ENCODE measurements at places on chromosomes 7 and 10.

DNA sequence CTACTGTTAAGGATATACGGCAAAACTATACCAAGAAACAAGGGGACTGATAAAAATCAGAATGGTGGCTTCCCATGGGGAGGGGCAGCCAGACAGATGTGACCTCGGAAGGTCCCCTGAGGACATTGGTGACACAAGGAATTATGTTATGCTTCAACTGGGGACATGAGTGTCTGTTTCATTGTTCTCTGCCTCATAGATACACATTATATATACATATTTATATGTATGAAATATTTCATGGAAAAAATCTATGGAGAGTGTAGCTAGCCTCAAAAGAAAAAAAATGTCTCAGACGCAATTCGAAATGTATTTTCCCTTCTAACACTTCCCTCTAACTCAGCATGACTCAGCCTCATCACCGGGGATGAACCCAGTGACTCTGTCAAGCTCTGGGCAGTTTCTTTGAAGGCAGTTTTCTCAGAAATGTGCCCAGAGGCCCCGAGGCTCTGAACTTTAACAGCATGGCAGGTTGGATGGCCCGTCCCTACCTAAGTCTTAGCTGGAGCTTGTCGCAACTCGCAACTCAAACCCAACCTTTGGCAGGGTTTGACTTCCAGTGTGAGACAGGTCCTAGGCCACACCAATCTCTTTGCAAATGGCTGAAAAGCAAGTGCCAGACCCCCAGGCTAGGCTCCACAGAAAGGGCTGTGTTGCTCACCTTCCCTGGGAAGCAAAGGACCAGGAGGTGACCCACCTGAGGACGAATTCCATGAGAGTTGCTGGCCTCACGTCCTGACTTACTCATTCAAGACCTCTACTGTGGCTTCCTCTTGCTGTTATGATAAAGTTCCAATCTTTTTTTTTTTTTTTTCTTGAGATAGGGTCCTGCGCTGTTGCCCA lies 86.9 kb downstream of the CARD11 start:
- no peak for ATAC-seq

DNA sequence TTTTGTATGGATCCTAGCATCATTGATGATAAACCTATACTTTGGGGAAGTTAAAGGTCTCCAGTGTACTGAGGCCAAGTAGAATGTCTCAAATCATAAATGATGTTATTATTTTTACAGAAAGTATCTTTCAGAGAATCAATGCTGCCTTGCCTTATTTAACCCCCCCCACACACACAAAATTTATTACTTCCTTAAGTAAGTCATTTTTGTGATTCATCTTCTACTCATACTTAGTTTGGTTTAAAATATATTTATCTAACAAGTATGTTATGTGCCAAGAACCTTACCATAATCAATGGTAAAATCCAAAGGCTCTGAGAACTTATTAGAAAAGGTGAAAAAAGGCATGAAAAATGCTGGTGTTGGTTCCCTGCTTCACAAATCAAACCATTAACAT lies 18.8 kb upstream of the CLDN12 start:
- peak; percentile 38 for ATAC-seq

DNA sequence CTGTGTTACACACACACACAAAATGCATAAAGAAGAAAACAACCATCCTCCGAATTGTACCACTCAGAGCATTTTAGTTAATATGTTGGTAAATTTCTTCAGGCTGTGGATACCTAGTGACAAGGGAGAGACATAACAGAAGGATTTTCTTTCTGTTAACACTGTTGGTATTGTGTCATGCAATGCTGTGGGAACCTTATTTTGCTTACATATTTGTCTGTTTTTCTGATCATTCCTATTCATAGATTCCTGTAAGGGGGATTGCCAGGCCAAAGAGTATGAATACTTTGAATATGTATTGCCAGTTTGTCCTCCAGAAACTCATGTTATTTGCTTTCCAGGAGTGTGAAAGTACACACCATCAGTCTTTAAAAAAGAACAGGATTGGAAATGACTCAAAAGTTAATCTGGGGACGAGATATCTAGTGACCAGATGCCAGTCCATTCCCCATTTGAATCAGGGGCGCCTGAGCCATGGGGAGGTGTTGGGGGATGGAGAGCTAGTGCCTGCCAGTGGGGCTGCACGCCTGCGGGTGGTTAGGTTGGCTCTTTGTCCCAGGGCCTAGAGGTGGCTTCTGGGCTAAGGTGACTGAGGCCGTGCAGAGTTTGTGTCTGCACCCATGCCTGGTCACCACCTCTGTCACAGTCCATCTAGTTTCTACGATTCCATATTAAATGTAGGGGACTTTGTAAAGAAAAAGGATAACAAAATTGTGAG lies 142.0 kb downstream of the PTPN20 start:
- no peak for ATAC-seq

GRCh38 chr7:122300211-122300932 lies 4.2 kb downstream of the FEZF1 start:
- ATAC-seq, result no peak

GRCh38 chr7:11969643-11970042 lies 137.6 kb upstream of the THSD7A start:
- no peak for ATAC-seq

DNA sequence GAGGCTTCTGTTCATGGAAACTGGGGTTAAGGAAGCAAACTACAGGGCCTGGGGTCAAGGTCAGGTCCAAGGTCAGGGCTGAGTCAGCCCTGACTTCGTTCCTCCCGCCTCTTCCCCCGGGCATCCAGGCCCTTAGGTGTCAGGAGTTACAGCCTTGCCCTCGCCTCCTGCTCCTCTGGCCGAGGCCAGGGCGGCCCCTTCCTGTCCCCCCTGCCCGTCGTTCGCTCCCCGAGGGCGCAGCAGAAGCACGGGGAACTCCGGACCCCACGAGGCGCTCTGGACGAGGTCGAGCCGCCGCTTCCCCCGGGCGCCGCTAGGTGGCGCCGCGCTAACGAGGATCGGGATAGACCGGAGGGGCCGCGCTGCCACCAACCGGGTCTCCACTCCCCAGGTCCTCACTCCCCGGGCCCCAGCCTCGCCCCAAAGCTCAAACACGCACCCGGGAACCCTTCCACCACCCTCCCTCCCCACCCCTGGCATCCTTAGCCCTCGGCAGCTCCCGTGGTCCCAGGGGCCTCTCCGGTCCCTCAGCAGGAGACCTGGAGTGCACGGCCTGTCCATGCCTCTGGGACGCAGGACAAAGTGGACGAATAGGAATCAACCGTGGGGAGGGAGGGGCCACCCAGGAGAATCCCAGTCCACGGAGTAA lies 59.2 kb upstream of the MYL10 start:
- ATAC-seq, result peak; percentile 98

DNA sequence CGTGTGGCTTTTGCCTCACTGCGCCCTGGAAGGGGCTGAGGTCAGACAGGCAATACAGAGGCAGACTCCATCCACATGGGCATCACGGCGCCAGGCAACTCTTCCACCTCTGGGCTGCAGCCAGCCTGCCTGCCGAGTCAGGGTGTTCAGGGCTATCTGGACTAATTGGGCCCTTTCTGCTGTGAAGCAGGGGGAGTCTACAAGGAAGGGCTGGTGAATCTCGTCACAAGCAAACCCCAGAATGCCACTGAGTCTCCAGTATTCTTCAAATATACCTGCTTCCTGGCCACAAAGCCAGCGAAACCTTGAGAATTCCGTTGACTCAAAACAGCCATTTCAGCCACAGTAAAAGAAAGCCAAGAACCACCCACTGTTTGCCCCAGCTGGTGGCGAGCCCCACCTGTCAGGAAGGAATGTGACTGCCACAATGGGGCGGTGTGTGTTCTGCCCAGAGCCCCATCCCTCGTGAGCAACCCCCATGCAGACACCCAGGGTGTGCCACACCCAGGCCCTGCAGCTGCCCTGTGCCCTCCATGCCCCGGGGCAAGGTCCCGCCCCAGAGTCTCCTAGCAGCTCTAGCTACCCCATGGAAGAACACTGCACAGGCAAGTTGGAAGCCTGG lies 117.3 kb downstream of the FAM53B start:
- ATAC-seq, result no peak

DNA sequence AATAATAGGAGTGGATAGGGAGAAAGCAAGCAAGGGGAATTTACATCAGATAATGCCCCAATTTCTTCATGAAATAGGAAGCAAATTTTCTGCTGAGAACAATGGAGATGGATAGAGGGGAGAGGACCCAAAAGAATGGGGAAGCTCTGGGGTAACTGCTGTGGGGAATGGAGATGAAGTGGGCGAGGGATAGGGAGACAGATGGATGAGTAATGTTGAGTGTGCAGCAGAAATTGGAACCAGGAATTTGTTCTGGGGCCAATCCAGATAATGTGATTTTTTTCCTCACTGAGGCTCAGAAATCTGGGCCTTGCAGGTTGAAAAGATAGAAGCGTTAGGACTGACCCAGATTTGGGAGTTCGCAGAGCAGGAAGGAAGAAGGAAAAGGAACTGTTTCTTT lies 24.5 kb upstream of the MRC1 start:
- ATAC-seq, result peak; percentile 41

GRCh38 chr7:93178213-93178612 lies 30.0 kb upstream of the SAMD9L start:
- ATAC-seq, result peak; percentile 73

GRCh38 chr10:9608602-9609001 lies 1409.1 kb upstream of the CELF2 start:
- no peak for ATAC-seq

- peak; percentile 83 for ATAC-seq
Observed at GRCh38 chr7:94375691-94376090, 19.0 kb upstream of the COL1A2 start.

GRCh38 chr10:105769248-105770184 lies 1128.4 kb downstream of the SORCS3 start:
- no peak for ATAC-seq

- no peak for ATAC-seq
Observed at GRCh38 chr7:33727315-33727714, 178.0 kb upstream of the BMPER start.

DNA sequence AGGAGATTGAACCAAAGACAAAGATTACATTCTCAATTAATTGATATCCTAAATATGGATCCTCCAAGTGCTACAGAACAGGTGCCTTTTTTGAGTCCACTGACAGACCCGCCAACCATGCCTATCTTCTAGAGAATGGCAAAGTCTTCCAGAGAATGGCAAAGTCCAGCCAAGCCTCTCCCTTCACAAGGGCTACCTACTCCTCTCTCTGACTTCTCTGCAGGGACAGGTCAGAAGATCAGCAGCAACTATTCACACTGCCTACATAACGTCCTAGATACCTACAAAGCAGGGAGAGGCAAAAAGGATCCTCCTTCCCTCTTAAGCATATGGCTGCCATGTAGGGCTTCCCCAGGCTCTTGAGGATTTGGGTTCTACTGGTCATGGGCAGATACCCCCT lies 12.4 kb downstream of the UBE2H start:
- no peak for ATAC-seq

DNA sequence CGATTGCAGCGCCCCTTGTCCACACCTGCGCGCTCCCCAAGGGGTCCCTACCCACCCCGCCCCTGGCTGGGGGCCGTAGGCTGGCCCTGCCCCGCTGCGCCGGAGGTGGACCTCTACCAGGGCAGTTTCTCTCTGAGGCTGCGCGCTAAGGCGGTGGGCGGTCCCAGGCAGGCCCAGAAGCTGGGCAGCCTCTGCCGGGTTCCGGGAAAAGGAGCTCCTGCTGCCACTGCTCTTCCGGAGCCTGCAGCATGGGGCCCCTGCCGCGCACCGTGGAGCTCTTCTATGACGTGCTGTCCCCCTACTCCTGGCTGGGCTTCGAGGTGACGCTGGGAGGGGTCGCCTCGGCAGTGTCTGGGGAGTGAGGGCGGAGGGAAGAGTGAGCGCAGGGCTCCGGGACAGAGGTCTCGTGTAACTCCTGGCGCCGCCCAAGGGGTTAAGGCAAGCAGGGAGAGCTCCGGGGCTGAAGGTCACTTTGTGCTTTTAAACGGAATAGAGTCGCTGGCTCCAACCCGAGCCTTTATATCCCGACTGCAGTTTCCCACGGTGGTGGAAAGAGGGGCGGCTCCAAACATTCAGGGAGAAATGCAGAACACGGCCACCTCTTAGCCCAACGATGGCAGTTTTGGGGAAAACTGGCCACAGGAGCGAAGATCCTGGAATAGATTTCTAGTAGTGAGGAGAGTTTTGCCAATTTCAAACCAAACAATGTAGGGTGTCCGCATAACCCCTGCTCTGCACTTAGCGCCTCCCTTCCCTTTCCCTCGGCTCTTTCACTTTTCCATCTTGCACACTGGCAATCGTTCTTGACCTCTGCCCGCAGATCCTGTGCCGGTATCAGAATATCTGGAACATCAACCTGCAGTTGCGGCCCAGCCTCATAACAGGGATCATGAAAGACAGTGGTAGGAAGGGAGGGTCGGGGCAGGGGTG lies at the start of gene GSTK1:
GSTK1 (plus strand) TSS at position 176 of the 930 bp plus-strand sequence; CDS start at position 249, 73 bp downstream.
- ATAC-seq, result peak; percentile 100

DNA sequence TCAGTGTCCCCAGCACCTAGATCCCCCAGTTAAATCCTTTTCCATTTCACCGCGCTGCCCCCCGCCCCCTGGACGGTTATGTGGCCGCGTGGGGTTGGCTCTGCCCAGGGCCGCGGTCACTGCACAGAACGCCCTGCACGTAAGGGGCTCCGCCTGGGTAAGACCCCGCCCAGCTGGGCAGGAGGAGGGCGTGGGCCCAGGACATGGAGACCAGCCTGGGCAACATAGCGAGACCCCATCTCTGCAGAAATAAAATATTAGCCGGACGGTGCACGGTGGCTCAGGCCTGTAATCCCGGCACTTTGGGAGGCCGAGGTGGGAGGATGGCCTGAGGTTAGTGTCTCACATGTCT lies 650 bp upstream of the ZFAND2A start:
- ATAC-seq, result peak; percentile 40

GRCh38 chr10:86439544-86439943 lies 72.9 kb upstream of the GRID1 start:
- ATAC-seq, result no peak

GRCh38 chr7:146804620-146805019 lies 688.0 kb downstream of the CNTNAP2 start:
- no peak for ATAC-seq

DNA sequence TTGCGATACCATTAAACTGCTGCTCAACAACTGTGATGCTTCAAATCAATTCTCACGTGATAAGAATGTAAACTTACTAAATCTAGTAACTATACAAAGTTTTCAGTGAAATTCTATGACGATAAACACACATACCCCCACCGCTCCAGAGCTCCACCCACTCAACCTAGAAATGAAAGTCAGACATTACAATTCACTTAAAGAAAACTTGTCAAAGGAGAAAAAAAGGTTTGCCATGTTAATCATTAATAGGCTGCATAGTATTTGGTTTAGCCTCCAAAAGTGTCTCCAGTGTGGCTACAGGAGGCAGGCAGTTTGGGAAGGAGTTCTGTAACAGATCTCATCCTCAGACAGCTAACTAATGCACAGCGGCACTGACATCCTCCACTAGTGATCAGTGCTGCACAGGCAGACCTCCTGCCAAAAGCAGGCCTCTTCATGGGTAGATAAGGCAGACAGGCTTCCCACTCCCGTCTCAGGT lies 3.1 kb downstream of the HERPUD2 start:
- ATAC-seq, result no peak

DNA sequence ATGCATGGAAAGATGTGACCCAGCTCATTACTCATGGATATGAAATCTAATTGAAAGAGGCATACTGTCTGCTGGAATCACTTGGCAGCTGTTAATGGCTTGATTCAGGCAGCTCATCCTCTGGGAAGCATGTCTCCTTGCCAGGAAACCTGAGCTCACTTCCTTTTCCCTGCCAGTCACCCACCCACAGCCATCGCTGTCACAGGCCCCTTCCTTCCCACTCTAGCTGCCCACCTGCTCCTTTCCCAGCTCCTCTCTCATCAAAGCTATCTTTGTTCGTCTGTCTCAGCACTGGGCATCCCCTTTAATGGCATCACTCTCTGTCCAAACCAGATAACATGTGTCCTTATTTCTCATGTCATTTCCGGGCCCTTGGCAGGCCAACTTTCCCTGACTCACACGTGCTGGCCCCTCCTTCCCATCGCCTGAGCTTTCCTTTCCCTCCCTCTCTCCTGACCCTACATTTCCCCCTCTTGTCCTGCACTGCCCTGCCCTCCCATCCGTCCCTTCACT lies 721.9 kb downstream of the TNS3 start:
- ATAC-seq, result peak; percentile 79
